ENCODE measurements at places on chromosomes 1 and 21. TPM values are rescaled to one million over a fixed set of nuclear protein-coding genes. Genes with fewer than 3 reads are reported as not detected.

DNA sequence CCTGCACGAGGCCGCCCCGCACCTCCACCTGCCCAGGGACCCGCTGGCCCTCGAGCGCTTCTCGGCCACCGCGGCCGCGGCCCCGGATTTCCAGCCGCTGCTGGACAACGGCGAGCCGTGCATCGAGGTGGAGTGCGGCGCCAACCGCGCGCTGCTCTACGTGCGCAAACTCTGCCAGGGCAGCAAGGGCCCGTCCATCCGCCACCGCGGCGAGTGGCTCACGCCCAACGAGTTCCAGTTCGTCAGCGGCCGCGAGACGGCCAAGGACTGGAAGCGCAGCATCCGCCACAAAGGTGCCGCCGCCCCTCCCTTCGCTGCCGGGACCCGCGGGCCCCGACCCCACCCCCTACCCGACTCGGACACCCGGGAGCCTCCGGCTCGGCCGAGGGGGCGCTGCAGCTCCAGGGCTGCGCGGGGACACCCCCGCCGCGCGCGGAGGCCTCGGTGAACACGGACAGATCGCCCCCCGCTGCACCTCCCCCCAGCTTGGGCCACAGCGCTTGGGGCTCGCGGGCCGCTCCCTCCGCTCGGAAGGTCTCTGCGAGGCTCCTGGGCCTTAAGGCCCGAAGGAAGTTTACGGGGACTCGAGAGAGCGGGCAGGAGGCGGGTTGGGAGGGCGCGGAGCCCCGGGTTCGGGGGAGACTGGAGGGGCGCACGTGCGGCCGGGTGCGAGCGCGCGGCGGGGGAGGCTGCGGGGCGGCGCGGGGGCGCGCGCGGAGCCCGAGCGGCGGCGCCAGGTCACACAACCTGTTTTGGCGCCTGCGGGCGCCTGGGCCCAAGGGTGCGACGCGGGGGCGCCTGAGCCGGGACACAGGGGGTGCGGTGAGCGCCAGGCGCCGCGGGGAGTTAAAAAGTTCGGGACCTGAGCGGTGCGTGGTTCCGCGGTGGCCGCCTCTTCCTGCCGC is 1.2 kb downstream of the SAMD11 start:
- H3K27me3 ChIP-seq, result no peaks in the 10 kb centered on the region
- H3K4me3 ChIP-seq, result peak overlapping the region; percentile 23
- no peaks in the 10 kb centered on the region for H3K4me1 ChIP-seq
- DNase-seq, result peak; percentile 89
- no peaks in the 10 kb centered on the region for H3K36me3 ChIP-seq

DNA sequence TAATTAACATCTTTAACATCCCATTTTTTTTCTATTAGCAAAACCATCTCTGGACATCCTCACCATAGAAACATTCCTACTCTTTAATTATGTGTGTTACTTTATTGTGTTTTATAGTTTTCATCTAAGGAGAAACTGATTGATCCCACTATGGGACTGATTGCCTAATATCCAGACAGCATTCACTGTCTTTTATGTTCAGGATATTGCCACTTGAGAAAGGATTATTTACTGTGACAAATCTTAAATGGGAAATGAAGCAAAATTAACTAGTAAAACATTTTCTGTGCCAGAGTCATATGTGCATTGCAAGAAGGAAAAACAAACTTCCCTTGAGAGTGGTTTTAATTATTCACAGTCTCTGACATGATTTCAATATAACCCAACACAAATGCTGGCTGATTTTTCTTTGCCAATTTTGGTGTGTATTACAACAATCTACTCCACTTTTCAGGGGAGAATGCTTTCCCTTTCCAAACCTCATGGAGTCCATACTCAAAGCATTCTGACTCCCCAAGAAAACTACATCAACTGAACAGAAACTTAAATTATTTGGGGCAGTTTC is 15.8 kb upstream of the RGS13 start:
- H3K4me3 ChIP-seq, result no peak overlapping the region
- DNase-seq, result no peak
- no peaks in the 10 kb centered on the region for H3K27me3 ChIP-seq
- no peaks in the 10 kb centered on the region for H3K36me3 ChIP-seq
- no peaks in the 10 kb centered on the region for H3K4me1 ChIP-seq

- no peak for DNase-seq
- H3K27ac ChIP-seq, result no peak overlapping the region
- H3K4me1 ChIP-seq, result no peaks in the 10 kb centered on the region
- no peak overlapping the region for H3K4me3 ChIP-seq
- H3K27me3 ChIP-seq, result no peaks in the 10 kb centered on the region
- H3K36me3 ChIP-seq, result no peaks in the 10 kb centered on the region
These were observed 202.9 kb downstream of the FMN2 start for GRCh38 chr1:240294566-240294965.

DNA sequence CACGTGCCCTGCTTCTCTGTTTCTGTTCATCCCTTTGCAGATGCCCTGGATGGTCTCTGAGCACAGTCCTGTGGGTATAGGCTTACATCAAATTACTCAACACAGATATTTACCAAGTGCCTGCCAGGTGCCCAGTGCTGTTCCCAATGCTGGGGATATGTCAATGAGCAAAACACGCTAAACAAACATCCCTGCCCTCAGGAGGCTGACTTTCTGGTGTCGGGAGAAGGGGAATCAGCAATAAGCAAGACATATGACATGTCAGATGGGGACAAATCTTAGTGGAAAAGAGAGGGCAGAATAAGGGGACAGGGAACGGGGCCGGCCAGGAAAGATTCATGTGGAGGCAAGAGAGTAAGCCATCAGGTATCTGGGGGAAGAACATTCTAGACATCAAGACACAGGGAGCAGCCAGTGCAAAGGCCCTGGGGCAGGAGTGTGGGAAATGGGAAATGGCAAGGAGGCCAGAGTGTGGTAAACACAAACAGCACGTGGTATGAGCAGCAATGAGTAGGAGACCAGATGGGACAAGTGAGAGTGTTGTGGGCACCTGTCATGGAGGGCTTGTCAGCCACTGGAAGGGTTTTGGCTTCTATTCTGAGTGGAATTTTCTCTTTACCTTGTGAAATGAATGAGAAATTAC is 160.2 kb upstream of the KAZN start:
- H3K27ac ChIP-seq, result no peak overlapping the region
- no peaks in the 10 kb centered on the region for H3K27me3 ChIP-seq

GRCh38 chr1:58773406-58773840 is 10.4 kb downstream of the JUN start:
- H3K27ac ChIP-seq, result peak overlapping the region; percentile 99
- H3K27me3 ChIP-seq, result no peaks in the 10 kb centered on the region
- H3K36me3 ChIP-seq, result no peaks in the 10 kb centered on the region
- peaks cover 3% of the 10 kb centered on the region for H3K4me1 ChIP-seq
- no peak overlapping the region for H3K4me3 ChIP-seq
- peak; percentile 83 for DNase-seq

DNA sequence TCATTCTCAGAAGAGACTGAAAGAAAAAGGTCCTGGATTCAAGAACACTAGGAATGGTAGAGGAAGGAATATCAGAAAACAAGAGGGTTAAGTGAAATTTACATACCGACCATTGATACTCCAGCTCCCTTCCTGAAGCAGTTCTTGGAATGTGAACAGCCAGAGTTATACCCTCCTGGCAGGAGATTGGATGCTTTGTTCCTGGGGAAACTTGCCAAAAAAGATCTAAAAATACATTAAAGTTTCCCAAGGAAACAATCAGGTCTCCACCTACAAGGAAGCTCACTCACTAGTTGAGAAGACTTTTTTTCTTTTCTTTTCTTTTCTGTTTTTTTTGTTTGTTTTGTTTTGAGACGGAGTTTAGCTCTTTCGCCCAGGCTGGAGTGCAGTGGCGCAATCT is 91.1 kb downstream of the HLX start:
- DNase-seq, result no peak
- no peak overlapping the region for H3K27ac ChIP-seq
- no peaks in the 10 kb centered on the region for H3K4me1 ChIP-seq
- no peak overlapping the region for H3K4me3 ChIP-seq

- H3K27ac ChIP-seq, result no peak overlapping the region
- H3K36me3 ChIP-seq, result no peaks in the 10 kb centered on the region
- peaks cover 2% of the 10 kb centered on the region for H3K4me1 ChIP-seq
- DNase-seq, result no peak
- no peaks in the 10 kb centered on the region for H3K27me3 ChIP-seq
- H3K4me3 ChIP-seq, result no peak overlapping the region
These were observed 13.4 kb upstream of the RAB3B start for GRCh38 chr1:52003877-52004276.

RHOU gene
- polyA plus RNA-seq, result 37.3 TPM

TMEM240 gene
- polyA plus RNA-seq, result 1.1 TPM

DNA sequence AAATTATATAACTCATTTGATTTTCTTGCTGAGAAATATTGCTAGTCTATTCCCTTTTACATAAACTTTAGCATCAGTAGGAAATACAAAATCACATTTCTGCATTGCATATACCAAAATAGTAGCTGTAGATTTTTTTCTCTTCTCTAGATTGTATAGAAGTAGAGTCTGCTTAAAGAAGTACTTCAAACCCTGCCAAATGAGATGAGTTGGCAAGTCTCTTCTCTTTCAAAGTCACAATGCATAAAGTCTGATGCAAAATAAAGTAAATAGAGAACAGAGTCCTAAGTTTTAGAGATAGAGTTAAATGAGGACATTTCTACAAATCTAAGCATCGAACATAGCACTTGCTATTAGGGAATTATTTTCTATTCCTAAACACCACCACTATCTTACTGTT is 6.4 kb downstream of the PLPPR4 start:
- no peak for DNase-seq
- no peaks in the 10 kb centered on the region for H3K4me1 ChIP-seq
- no peaks in the 10 kb centered on the region for H3K36me3 ChIP-seq
- no peaks in the 10 kb centered on the region for H3K27me3 ChIP-seq

LEPR gene
- 4.0 TPM for polyA plus RNA-seq

- H3K27ac ChIP-seq, result no peak overlapping the region
- no peaks in the 10 kb centered on the region for H3K36me3 ChIP-seq
- DNase-seq, result no peak
- H3K4me1 ChIP-seq, result no peaks in the 10 kb centered on the region
- no peak overlapping the region for H3K4me3 ChIP-seq
- no peaks in the 10 kb centered on the region for H3K27me3 ChIP-seq
These were observed 51.1 kb downstream of the SLC44A5 start for GRCh38 chr1:75559800-75560199.

GJA5 gene
- 7.5 TPM for polyA plus RNA-seq

GRCh38 chr21:36246080-36246631 is 73.8 kb upstream of the MORC3 start:
- H3K36me3 ChIP-seq, result no peaks in the 10 kb centered on the region
- H3K4me3 ChIP-seq, result no peak overlapping the region
- H3K4me1 ChIP-seq, result no peaks in the 10 kb centered on the region
- H3K27me3 ChIP-seq, result no peaks in the 10 kb centered on the region
- no peak overlapping the region for H3K27ac ChIP-seq
- no peak for DNase-seq

- no peaks in the 10 kb centered on the region for H3K36me3 ChIP-seq
- no peak for DNase-seq
- no peaks in the 10 kb centered on the region for H3K27me3 ChIP-seq
- no peaks in the 10 kb centered on the region for H3K4me1 ChIP-seq
- no peak overlapping the region for H3K27ac ChIP-seq
These were observed 215.2 kb downstream of the SLC45A1 start for GRCh38 chr1:8533124-8533523.

DNA sequence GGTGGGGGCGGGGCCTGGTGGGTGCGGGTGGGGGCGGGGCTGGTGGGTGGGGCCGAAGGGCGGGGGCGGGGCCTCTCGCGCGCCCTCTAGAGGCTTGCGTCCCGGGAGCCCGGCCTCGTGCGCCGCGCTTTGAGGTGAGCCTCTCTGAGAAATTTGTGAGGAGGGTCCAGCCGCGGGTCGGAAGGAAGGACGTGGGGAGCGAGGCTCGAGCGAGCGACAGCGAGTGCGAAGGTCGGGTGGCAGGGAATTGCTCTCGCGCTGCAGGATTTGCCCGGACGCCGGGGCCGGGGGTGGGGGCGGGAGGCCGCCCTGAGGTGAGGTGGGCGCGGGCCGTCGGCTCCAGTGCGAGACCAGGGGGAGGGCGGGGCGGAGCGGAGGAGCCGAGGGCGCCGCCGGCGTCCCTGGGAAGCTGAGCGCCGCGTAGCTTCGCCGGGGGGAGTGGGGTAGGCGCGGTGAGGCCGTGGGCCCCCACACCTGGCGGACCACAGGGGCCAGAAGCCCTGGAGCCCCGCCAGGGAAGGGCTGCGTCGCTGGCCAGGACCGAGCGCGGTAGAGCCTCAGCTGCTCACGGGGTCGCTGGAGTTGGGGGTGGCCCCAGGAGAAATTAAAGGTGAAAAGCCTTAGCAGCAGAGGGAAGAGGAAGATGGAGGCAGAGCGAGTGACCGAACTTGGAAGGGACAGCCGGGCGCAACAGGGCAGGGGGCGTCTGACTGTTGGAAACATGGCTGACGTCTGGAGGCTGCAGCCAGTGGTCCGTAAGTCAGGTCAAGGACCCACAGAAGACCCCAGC is 754 bp upstream of the LSS start:
- H3K36me3 ChIP-seq, result no peaks in the 10 kb centered on the region
- no peak for DNase-seq
- peak overlapping the region; percentile 28 for H3K4me3 ChIP-seq

GRCh38 chr1:19123837-19124236 is 86.2 kb downstream of the UBR4 start:
- H3K27ac ChIP-seq, result no peak overlapping the region
- peaks cover 27% of the 10 kb centered on the region for H3K36me3 ChIP-seq
- no peak overlapping the region for H3K4me3 ChIP-seq

DNA sequence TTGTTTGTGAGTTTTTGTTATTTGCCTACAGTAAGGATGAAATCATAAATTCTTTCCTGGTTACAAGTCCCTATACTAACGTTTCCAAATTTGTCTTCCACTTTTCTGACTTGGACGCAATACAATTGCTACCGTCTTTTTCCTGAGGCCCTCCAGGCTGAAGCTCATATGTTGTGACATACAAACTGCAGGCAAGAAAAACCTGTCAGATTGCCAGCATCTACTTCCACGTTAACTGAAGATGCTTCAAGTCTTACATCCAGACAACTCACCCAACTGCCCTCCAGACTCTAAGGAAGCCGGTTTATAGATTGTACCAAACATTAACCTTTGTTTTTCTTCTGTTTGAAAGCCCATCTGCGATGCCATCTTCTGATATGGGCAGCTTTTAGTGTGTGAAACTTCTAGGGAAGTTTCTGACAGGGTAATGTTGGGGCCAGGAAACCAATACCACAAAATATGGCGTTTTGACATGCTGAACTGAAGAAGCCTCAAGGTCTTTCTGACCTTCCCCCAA is 21.4 kb upstream of the RNF11 start:
- no peaks in the 10 kb centered on the region for H3K27me3 ChIP-seq
- no peak for DNase-seq
- no peak overlapping the region for H3K4me3 ChIP-seq

DNA sequence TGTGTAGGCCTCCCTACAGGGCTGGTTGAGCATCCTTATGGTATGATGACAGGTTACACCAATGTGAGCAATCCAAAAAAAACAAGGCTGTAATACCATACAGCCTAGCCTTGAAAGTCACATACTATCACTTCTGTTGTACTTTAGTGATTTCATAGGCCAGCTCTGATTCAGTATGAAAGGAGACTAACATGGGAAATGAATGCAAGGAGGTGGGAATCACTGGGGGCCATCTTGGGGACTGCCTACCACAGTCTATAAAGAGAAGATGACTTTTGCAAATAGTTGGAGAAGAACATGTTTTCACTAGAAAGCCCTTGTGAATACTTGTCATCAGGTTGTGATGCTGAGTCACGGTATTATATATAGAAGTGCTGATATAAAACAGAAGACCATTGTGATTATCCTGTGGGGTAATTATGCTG is 270.7 kb downstream of the S1PR1 start:
- no peaks in the 10 kb centered on the region for H3K4me1 ChIP-seq
- H3K36me3 ChIP-seq, result no peaks in the 10 kb centered on the region
- H3K4me3 ChIP-seq, result no peak overlapping the region
- no peak overlapping the region for H3K27ac ChIP-seq
- DNase-seq, result no peak
- no peaks in the 10 kb centered on the region for H3K27me3 ChIP-seq

RAB25 gene
- polyA plus RNA-seq, result 32.4 TPM

All from aorta (tissue), 5 donors.